ENCODE measurements at places on chromosomes 3 and 15. TPM values are rescaled to one million over a fixed set of nuclear protein-coding genes. Genes with fewer than 3 reads are reported as not detected.

SPINT1 gene
- total RNA-seq: not detected

GOLGA8G gene
- not detected for total RNA-seq

NOX5 gene
- total RNA-seq: not detected

ISL2 gene
- 0.44 TPM for total RNA-seq

XYLB gene
- total RNA-seq: 3.1 TPM

POLR2M gene
- 129 TPM for total RNA-seq

CCR3 gene
- total RNA-seq: 1.1 TPM

MELTF gene
- 19.7 TPM for total RNA-seq

GOLGA6L9 gene
- total RNA-seq: 1.4 TPM

CPNE9 gene
- total RNA-seq: 0.80 TPM

ARHGAP31 gene
- total RNA-seq: not detected

GP5 gene
- total RNA-seq: not detected

ABI3BP gene
- total RNA-seq: not detected

CPLX3 gene
- total RNA-seq: not detected

GPR156 gene
- not detected for total RNA-seq

PLCL2 gene
- total RNA-seq: not detected
